NCI-H2107 (cell line): ENCODE measurements at places on chromosomes 1 and 21.

DNA sequence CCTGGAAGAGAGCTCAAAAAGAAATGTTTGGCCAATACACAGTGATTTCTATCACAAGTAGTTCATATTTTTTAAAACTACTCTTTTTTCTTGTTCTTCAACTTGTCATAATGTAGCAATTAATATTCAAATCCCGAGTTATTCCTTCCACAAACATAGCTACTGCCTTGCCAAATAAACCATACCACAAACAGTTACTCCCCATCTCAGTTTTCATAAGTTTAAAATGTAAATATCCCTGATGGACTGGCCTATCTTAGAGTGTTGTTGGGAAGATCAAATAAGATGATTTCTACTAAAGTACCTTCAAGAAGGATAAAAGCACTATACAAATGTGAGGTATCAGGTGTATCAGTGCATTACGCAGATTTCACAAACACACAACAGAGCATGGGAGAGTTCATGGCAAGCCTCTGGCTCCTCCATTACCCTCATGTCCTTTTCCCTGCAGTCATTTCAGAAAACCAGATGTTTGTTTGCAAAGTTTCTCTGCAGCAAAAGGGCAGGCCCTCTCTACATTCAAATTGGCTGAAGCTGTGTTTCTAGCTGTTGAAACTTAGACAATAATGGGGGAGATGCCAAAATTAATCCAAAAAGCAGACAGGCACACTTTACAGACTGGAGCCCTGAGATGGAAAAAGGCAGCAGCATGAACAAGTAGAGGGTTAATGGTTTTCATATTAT lies 16.1 kb downstream of the WLS start:
- DNase-seq: no peak

DNA sequence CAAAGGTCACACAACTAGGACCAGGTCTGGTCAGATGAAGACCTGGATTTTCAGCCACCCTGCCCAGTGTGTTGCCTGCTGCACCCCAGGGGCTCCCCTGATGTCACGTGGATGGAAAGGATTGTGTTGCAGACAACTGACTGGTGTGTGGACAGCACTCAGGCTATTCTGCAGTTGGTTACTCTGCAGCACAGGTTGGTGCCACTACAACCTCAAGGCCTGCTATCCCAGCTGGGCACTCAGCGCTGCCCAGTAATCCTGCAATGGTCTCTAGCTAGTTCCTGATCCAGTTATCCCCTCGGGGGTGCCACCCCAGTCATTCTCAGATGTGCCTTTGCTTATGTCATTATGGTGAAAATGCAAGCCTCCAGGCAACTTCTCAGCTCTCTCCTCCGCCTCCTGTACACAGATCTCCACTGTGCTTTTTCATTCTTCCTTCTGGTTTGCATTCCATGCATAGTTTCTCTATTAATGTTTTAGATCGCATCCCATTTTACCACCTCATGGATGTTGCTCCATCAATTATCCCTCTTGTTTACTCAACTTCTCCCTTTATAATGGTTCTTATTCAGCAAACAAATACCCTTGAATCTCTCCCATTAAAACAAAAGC lies 503.2 kb upstream of the CAMK1G start:
- DNase-seq: no peak

GRCh38 chr1:75472971-75473603 lies 137.8 kb downstream of the SLC44A5 start:
- DNase-seq: no peak

GRCh38 chr1:15662477-15662876 lies 21.6 kb upstream of the PLEKHM2 start:
- DNase-seq: no peak

- DNase-seq: no peak
Measured at GRCh38 chr1:214300149-214300780, 19.3 kb downstream of the SMYD2 start.

DNA sequence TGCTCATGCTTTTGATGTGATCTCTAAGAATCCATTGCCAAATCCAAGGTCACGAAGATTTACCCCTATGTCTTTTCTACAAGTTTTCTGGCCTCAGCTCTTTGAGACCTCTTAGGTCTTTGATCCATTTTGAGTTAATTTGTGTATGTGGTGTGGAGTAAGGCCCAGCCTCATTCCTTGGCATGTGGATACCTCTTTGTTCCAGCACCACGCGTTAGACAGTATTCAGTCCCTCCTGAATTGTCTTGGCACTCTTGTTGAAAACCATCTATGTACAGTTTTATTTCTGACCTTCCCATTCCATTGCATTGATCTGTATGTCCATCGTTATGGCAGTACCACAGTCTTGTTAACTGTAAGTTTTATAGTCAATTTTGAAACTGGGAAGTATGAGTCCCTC lies 8.0 kb upstream of the FTCD start:
- no peak for DNase-seq

DNA sequence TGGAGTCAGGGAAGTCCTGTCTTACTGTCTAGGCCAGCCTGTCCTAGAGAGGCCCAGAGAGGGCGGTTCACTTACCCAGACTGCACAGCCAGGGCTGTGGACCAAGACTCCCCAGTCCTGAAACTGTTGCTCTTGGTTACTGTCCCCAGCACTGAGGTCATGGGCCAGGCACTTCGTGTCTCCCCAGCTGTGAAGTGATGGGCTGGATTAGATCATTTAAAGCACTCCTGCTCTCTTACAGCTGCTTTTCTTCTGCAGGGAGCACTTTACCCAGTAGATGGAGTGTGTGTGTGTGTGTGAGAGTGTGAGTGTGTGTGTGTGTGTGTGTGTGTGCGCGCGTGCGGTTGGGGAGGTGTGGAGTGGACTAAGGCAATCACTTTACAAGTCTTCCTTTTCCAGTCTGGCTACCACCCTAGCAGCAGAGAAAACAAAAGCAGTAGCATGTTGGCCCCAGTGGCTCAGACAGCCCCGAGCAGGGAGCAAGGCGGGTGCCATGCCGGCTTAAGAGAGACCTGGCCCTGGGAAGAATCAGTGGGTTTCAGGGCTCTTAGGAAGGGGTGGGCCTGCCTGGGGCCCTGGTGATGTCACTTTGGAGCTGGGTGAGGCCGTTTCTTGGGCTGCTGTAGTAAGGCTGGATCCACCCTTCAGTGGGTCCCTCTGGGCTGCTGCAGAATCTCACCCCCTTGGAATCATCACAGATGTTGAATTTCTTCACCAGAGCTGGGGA lies 2.4 kb downstream of the SPSB1 start:
- DNase-seq: no peak

DNA sequence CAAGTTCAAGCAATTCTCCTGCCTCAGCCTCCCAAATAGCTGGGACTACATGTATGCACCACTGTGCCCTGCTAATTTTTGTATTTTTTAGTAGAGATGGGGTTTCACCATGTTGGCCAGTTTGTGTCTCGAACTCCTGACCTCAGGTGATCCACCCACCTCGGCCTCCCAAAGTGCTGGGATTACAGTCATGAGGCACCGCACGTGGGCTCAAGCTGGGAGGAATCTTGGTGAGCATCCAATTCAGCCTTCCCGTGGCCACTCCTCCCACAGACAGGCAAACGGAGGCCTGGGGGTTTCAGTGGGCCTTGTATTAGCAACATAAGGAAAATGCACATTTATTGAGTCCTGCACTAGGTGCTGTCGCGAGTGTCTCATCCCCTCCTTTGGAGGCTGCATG lies 24.5 kb upstream of the VWA5B1 start:
- DNase-seq: no peak

- DNase-seq: no peak
Measured at GRCh38 chr1:205032508-205032907, 10.5 kb upstream of the CNTN2 start.
